ENCODE measurements at places on chromosomes 5 and 9.

GRCh38 chr5:180652346-180652745 is 2.9 kb upstream of the FLT4 start:
- DNase-seq, result no peak

DNA sequence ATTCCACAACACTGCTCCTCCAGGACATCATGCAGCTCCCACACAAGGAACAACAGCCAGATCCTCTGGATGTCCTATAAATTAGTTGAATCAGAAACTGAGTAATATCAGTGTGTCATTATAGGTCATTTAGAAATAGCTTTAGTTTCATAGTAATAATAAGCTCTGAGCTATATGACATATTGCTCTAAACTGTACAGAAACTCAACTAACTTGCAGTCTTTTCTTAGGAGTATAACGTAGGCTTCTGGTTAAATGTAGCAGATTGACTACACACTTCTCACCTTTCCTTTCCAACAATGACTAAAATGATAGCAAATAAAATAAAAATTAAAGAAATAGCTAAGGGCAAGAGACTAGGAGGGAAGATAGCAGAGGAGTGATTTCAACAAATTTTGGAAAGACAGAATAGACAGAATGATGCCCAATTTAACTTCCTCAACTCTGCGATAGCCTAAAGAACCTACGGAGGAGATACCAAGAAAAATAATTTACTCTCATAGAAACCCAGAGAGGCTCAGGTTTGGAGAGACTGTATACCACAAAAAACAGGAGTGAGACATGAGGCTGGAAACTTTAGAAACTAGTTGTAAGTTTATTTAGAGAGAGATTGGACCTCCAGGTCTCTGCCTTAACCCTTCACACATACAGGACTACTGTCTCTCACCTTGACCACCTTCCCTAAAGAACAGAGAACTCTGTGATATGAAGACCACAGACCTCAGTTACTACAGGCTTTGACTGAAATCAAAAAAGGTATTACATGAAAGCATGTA is 193.7 kb downstream of the TSSK1B start:
- DNase-seq, result no peak

GRCh38 chr9:1028501-1029190 is 21.5 kb upstream of the DMRT2 start:
- no peak for DNase-seq

GRCh38 chr5:100575815-100576214 is 40.6 kb downstream of the FAM174A start:
- no peak for DNase-seq

- no peak for DNase-seq
Observed at GRCh38 chr9:134957945-134958227, 40.2 kb upstream of the FCN1 start.

DNA sequence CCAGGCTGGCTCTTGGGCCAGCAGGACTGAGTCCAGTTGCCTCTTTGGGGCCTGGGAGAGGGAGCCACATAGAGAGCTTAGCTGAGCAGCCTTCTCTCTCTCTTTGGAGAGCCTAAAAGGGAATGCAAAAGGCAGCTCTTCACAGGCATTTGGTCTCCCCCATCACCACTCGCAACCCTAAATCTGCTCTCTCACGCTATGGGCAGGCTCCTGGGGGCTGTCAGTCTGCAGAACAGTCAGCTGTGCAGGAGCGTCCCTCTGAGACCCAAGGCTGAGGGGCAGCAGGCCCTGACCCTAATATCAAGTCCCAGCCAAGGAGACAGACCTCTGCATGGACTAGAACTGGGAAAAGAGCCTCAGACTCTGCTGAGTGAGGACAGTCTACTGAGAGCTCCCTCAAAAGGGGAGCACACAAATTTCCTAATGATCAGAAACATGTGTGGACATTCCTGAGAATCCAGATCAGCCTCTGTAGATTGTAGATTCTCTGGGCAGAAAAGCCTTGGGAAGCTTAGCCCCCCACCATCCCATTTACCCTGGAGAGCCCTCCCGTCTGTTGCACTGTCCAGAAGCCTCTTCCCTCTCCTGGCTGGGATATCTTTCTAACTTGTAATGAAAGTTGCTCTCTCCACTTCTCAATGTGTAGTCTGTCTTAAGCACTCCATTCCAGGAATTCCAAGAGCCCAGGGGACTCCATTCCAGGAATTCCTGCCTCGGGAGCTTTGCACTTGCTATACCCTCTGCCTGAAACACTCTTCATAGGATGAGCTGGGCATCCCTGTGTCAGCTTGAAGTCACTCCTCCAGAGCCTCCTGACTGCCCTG is 79.4 kb downstream of the FAM114A2 start:
- no peak for DNase-seq

DNA sequence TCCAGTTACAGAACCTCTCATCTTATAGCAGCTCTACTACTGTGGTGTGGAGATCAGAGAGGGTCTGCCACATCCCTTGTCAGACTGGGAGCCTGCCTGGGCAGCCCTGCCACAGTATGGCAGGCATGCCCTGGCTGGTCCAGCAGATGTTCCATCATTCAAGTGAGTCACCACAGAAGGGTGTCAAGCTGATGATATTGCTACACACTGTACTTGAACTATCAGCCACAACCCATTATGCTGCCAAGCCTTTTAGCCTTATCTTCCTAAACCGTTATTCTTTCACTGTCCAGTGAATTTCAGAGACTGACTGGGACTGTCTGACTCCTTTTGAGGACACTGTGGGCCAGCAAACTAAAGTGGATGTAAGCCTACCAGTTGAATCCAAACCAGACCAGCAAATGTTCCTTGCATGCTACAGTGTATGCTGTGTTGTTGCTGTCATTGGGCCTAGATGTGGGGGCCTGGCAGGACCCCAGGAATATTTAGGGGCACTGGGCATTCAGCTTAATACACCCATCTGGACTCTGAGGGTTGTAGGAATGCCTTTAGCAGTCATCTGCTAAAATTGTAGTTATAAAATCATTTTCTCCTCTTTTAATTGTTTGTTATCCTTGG is 202.6 kb downstream of the NR3C1 start:
- peak; percentile 50 for DNase-seq

DNA sequence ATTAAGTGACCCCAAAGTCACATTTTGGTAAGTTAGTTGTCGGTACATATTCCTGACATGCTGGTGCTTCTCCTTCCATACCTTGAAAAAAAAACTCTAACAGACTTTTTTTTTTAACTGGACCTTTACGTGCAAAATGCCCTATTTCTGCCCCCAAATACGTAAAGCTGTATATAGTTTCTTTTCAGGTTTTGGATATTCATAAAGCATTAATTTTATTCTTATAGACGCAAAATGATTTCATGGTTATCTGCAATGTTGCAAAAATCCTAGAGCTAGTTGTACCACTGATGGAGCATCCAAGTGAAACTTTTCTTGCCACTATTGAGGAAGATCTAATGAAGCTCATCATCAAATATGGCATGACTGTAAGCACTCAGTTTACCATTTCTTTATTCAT is 167.6 kb downstream of the NIPBL start:
- DNase-seq, result no peak

Measured in right cardiac atrium (tissue), 5 donors.